ENCODE measurements at places on chromosomes 12 and 14.

DNA sequence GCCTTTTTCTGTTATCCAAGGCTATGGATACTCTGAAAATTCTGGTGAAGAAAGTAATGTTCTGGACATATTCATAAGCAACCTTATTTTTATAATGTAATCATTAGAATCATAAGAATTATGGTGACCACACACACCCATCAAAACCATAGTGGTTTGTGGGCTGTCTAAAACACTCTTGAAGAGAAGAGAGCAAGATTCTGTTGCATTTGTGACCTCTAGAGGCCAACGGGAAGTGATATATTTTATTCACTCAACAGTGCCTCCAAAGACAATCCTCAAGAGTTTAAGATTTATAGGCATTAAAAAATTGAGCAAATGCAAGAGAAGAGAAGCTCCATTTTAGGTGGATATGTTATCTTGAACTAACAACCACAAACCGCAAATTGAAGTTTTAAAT is 68.5 kb upstream of the LGR5 start:
- peak; percentile 0 for DNase-seq

- no peak for DNase-seq
Measured at GRCh38 chr12:56339158-56339422, 406 bp downstream of the IL23A start.

GRCh38 chr12:57993834-57994233 is 52.5 kb downstream of the ATP23 start:
- DNase-seq = no peak

DNA sequence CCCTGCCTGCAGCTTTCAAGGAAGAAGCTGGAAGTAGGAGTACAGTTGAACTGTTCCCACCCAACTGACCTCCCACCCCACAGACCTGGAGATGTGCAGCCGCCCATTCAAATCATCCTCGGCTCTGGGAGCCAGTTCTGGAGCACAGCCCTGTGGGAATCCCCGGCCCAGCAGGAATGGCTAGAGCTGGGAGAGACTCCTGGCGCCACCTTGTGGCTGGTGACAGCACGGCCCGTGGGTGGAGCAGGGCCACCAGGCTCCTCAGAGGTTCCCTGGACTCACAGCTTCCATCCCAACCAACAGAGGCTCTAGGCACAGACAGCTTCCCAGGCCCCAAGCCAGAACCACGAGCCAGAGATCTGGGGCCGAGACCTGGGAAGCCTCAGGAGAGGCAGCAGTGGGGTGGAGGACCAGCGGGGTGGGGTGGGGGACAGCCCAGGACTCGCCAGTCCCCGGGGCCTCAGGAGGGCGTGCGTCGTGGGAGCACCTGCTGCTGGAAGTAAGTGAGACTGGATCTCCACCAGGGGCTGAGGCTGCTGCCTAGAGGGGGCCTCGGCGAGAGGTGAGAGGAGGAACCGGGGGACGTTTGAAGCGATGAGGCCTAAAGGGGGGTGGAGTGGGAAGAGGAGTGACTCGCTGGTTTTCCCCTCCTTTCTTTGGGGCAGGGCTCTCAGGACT is 43.4 kb downstream of the RNF34 start:
- peak; percentile 61 for DNase-seq

DNA sequence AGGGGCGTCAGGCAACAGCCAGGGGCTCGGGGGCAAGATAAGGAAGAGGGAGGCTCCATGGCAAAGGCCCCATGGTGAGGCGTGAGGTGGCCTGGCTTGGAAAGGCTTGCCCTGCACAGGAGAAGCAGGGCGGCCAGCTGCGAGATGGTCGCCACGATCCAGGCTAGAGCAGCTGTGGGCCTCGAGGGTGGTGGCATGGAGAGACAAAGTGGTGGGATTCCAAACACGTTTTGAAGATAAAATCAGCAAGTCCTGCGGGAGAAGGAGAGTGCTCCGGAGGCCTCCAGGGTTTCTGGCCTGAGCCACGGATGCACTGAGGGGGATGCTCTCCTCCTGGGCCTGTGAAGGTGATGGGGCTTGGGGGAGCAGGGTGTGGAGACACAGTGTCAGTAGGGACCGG is 20.5 kb upstream of the DLK1 start:
- no peak for DNase-seq

DNA sequence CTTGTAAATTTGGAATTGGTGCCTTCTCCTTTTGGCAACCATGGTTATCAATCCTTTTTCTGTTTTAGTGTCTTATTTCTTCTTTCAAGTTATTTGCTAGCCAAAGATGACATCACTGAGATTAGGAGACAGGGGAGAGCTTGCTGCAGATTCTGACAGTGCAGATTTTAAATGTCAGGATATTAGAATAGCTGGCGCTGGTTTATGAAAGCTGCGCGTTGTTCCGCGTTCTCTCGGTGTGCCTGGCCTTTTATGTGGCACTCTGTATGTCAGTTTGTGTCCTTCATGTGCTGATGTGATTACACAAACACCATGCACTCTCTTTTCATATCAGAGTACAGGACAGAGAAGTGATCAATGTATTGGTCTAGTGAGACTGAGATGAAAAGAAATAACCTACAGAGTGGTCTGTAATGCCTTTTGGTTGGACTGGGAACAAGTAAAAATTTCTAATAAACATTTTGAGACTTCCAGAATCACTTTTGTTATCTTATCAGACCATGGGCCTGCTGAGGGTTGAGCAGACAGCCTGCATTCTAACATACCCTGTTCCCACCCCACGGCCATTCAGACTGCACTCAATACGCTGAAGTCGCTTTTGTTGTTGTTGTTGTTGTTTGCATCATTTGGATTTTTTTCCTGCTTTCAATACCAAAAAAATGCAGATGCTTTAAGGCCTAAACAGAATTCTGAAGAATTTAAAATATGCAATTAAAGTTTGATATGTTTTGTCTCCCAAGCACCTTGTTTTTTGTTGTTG is 49.7 kb upstream of the TRAF3 start:
- DNase-seq = no peak

- DNase-seq = no peak
Measured at GRCh38 chr12:94416613-94417012, 43.1 kb downstream of the CEP83 start.

DNA sequence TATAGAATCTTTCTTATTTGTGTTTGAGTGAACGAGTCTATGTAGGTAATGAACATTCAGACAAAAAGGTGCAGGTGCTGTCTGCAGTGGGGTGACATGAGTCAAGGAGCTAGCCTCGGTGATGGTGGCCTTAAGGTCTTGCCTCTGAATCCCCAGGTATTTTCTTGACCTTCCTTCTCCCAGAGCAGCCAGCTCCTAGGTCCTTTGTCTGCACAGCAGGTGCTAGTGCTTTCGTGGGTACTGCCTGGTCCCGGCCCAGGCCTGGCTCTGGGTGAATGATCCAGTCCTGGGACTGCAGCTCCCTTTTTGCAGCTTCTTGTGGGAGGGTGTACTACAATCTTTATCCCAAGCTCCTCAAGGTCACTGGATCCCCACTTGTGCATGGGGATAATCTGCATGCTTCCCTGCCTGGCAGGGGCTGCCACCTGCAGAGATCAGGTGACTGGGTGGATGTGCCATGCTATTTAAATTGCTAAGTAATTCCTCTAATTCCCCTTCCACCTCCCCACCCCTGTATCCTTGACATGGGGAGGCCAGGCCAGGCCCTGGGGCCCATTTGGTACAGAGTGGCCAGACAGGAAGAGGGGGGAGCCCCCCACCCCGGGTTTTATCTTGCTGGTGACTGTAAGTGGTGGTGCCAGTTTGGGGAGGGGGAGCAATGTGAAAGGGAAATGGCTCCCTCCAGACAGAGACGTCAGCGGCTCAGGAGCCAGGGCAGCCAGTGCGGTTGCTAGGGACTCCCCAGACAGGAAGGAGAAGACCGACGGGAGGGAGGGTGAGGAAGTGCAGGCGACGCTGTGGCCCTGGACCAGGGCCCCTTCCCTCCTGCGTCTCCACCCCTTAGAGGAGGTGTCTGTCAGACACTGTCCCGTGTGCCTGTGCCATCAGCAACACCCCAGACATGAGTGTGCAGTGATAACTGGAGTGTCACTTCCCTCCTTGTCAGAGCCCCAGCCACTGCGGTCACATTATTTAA is 6.7 kb downstream of the VASH1 start:
- no peak for DNase-seq

GRCh38 chr12:131231032-131231980 is 277.6 kb downstream of the ADGRD1 start:
- no peak for DNase-seq

GRCh38 chr12:46367351-46368029 is 5.1 kb downstream of the SLC38A2 start:
- no peak for DNase-seq

- DNase-seq = no peak
Measured at GRCh38 chr12:17192721-17193120, 586.8 kb upstream of the LMO3 start.

GRCh38 chr12:121741743-121742142 is 29.2 kb downstream of the TMEM120B start:
- peak; percentile 2 for DNase-seq

DNA sequence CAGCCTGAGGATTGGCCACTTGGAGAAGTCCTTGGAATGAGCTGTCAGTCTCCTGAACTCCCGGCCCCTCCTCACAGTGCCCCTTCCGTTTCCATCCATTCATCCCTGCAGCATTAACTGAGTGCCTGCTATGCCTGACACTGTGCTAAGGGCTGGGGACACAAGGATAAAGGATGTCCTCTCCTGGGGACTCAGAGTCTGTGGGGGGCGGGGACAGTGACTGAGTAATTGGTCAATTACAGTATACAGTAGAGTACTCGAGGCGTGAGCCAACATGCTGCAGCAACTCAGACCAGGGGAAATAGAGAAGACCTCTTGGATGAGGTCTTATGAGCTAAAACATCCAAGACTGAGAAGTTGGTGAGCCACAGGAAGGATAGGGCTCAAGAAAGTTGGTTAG is 43.4 kb upstream of the PWP1 start:
- no peak for DNase-seq

DNA sequence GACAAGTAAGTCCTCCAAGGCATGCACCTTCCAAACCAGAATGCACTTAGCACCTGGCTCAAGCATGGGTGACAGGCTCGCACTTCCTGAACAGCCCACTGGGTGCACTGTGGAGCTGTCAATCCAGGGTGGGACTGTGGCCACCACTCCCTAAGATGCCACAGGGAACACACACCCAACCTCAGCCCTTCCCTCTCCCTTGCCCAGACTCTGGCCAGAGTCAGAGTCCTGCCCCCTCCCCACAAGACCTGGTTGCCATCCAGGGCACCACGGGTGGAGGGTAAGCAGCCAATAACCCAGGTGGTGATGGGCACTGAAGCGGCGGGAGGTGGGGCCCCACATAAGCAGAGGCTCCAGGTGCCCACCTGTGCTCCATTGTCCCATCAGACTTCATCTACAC is 160.6 kb downstream of the MYRFL start:
- DNase-seq = no peak

- DNase-seq = peak; percentile 19
Measured at GRCh38 chr12:24596768-24597388, 352.0 kb downstream of the BCAT1 start.

- DNase-seq = no peak
Measured at GRCh38 chr14:95008445-95009217, 148.7 kb downstream of the DICER1 start.

DNA sequence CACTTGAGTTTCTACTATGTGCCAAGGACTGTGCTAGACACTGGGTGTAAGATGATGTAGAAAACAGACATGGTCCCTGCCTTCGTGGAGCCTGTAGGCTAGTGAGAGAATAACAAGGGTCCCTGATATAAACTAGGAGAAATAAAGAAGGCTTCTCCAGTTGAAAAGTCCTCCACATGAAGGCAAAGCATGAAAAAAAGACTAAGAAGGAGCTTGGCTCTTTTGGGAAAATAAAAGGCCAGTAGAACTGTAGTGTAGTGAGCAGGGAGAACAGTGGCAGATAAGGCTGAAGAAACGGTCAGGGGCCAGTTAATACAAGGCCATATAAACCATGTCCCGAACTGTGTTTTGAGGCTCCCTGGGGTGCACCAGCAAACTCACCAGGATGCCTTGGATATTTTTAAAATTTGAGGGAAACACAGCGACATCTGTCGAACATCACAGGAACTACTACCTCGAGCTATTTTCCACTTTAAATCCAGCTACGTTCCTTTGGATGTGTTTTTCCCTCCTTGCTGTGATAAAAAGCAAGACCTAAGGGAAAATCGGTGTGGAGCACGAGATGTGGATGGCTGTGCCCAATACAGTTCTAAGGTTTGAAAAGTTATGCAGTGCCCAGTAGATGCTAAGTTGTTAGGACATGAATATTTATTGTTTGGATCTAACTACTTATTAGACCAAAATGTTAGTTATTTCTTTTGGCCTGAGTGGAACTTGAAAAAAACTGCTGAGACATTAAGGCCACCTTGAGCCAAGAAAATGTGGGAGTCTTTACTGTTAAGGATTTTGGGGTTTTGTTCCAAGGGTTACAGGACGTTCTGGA is 8.5 kb upstream of the CFL2 start:
- DNase-seq = peak; percentile 10

- DNase-seq = no peak
Measured at GRCh38 chr12:89884416-89884898, 175.8 kb upstream of the ATP2B1 start.

DNA sequence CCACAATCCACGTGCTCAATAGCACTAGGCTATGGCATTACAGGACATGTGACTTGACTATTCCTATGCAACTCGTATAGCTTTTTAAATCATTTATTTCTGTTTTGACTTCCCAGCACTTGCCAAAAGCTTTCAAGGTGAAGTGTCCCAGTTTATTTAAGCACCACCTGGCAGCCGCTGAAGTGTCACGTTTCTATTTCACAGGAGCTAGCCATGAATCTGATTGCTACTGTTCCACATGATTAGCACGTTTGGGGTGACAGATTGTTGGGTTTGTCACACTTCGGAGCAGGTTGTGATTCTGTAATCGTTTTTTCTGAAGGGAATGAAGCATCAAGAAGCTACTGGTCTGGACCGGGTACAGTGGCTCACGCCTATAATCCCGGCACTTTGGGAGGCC is 39.9 kb upstream of the BICDL1 start:
- DNase-seq = no peak

GRCh38 chr12:89756585-89757398 is 48.2 kb upstream of the ATP2B1 start:
- DNase-seq = peak; percentile 74

DNA sequence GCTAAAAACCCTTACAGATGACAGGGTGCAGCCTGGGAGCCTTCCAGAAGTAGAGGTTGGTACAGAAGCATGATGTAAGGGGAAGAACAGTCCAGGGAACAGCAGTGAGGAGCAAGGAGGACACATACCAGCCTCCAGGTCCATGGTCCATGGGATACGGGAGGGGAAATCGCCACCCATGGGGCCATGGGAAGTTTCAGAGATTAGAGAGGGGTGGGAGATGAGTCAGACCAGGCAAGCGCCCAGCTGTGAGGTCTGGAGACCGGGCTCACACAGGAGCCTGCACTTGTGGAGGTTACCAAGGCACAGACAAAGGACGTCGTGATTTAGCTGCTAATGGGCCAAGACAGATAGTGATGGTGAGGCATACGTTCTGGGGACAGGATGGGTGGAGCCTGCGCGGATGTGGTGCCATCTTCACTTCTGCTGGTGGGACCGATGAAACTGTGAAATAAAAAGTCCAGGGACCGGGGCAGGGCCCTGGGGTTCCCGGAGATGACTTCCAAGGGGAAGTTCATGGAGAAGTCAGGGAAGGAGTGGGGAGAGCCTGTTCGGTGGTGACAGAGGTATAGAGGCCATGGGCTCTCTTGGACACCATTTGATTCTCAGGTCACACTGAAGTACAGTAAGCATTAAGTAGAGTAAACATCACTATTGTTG is 17.7 kb upstream of the LRP1-AS start:
- no peak for DNase-seq

All from kidney glomerular epithelial cell (primary cell).